ENCODE measurements at places on chromosomes 13 and 19.

DNA sequence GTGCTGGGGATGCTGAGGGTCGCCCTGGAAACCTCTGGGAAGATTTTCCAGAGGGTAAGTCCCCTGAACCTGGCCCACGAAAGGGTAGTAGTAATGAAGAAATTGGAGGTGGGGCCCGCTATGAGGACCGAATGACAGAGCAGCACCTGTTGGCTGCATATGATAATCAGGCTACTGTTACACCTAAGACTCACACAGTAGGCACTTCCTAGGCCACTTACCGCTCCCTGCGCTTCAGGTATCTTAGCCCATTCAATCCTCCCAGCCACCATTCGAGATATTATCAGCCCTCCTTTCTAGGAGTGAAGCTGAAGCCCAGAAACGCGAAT is 4.3 kb upstream of the LRFN3 start:
- DNase-seq: no peak

DNA sequence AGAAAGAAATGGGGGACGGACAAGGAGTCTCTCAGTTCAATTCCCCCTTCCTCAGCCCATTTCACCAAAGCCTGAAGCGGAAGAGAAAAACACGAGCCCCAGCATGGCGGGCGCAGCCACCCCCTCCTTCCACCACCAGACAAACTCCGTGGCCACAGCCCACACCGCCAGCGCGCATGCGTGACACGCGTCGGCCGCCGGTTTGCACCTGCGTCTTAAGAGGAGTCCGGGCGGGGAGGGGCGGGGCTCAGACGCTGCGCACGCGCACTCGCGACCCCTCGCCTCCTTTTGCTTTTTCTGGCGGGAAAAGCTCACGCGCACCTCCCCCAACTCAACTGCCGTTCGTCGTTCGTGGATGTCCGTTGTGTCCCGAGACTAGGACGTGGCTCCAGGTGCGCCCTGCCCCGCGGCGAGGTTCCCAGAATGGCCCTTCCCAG is at the start of gene KASH5:
Gene KASH5, plus strand, starts transcription at position 314 of the 437 bp plus-strand sequence. CDS start 2,635 bp downstream, outside the sequence.
- DNase-seq: no peak

DNA sequence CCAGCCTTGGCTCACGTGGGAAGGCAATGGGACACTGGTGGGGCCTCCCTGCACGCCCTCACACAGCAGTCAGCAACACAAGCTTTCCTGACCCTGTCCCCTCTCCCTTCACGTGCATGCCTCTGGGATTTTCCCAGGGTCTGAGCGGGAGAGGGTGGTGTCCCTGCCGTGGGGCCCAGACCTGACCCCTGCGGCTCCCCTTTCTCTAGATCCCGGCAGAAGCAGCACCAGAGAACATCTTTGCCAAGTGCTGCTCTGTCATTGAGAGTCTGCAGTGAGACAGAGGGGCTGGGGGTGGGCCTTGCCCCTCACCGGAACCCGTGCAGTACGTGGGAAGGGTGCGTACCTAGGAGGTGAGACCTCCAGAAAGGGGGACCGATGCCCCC is 12.6 kb downstream of the KHSRP start:
- DNase-seq: no peak

DNA sequence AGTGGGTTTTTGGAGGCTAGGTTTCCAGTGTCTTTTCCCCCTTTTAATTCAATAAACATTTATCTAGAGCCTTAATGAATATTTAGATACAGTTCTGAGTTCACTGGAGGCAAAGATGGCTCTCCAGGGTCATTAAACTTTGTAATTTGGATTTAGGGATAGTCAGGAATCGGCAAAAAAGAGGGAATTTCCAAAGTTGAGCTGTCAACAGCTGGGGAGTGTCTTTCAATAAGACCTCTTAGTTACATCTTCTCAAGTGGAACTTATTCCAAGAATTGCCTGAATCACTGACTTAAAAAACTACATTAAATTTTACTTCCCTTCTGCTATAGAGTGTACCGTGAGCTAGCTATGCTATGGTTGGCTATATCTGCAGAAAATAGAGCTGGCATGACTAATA is 2.0 kb downstream of the LRCH1 start:
- no peak for DNase-seq

DNA sequence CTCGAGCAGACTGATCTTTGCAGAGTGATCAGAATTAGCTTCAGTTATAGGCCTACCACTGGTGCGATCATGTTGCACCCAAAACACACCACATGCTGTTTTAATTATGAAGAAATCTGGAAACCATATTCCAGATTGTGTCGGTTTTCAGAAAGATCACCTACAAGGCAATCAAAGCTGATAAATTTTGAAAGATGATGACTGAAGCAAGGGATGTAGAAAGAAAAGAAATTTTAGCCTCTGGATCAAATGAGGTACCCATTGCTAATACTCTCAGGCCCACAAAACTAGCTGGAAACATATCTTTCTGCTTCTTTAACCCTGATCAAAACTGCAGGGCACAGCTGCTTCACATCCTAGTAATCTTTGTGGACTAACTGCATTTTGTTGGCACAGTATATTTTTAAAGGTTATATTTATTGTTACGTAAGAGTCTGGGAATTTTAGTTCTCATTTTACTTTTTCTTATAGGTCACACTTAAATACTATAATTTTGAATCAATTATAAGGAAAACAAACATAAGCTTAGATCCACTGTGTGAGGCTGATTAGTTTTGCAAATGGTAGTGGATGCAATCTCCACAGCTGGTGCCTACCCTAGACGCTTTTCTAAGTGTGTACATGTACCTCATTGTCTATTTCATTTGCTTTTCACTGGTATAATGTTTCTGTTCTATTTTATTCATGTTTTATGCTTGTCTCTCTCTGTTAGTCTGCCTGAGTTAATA is 150.9 kb downstream of the RGCC start:
- DNase-seq: no peak

- no peak for DNase-seq
These were observed 3.1 kb downstream of the NR2F6 start for GRCh38 chr19:17242431-17243208.

All from pulmonary artery endothelial cell (primary cell).